ENCODE measurements at places on chromosomes 11 and 22.

GRCh38 chr11:27367881-27368280 is 4.9 kb upstream of the CCDC34 start:
- DNase-seq: no peak

- DNase-seq: no peak
Measured at GRCh38 chr11:104328512-104328907, 164.6 kb upstream of the PDGFD start.

DNA sequence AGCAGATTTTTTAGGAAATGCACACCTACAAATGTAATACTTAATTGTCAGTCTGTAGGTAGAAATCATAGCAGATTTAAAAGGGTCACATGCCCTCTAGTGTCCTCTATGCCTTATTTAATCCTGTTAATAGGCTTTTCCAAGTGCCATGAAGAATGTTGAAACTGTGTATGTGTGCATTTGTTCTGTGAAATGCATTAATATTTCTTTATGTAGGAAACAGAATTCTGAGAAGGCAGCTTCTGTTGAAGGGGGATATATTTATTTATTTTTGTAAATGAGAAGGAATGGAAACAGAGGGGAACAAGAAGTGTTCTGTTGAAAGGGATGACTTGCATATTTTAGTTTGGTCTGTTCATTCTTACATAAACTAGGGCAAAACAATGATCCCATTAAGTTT is 51.0 kb downstream of the SVIP start:
- no peak for DNase-seq

GRCh38 chr11:40338062-40338461 is 1121.4 kb downstream of the LRRC4C start:
- no peak for DNase-seq

- peak; percentile 36 for DNase-seq
Measured at GRCh38 chr11:79087238-79087960, 353.4 kb downstream of the TENM4 start.

- DNase-seq: no peak
Measured at GRCh38 chr11:79344753-79345294, 96.0 kb downstream of the TENM4 start.

GRCh38 chr11:34512840-34513681 is 533 bp downstream of the ELF5 start:
- DNase-seq: peak; percentile 8

- no peak for DNase-seq
Measured at GRCh38 chr11:127074151-127074761, 73.7 kb upstream of the KIRREL3 start.

DNA sequence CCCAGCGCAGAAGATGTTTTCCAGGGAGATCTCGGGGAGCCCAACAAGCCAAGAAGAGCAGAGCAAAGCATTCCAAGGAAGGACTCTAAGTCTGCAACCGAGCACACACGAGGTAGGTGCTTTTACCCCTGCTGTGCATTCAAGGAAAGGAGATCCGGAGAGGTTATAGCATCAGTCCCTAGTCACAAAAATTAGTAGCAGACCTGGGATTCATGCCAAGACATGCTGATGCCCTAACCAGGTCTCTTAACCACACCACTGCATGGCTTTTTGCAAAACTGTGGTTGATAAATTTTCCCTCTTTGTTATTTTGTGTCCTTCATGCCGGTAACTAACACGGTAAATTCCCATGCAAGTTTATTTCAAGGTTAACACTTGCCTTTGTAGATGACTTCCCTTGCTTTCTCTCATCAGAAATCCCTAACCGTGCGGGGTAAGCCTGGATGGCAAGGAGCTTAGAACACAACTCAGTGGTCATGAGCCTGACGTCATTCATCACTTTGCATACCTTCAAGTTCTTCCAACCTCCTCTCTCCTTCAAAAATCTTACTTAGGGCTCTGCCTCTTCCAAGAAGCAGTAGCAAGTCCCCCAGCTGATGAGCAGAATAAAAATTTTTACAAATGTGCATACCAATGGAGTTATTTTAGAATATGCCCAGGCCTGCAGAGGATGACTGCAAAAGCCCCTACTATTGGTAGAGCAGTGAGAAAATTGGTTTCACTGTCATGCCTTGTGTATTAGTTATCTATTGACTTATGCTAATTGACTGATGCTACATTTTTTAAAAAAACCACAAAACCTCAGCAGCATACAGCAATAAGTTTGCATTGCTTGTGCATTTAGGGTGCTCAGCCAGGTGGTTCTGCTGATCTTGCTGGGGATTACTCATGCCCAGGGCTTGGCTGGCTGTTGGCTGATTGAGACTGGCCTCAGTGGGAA is 465.1 kb downstream of the MN1 start:
- no peak for DNase-seq

- no peak for DNase-seq
Measured at GRCh38 chr22:22877523-22878210, 9.9 kb upstream of the IGLL5 start.

- DNase-seq: peak; percentile 20
Measured at GRCh38 chr22:39820256-39820655, 73.3 kb downstream of the ENTHD1 start.

- DNase-seq: no peak
Measured at GRCh38 chr22:35032571-35032970, 33.4 kb upstream of the ISX start.

DNA sequence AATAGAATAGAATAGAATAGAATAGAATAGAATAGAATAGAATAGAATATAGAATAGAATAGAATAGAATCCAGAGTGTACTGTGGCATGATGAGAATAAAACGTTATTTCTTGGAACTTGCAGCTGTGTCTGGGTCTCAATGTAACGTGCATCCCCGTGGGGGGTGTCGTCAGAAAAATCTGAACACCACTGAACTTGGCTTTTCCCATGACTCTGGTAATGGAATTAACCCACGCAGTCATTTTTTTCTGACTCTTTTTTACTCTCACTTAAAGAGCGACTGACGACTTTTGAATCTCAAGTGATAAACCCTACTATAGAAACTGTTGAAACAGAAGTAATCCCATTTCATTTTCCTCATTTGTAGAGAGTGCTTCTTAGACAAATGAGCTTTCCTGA is 92.4 kb upstream of the BID start:
- no peak for DNase-seq

GRCh38 chr11:120747850-120748814 is 236.6 kb downstream of the GRIK4 start:
- no peak for DNase-seq

- no peak for DNase-seq
Measured at GRCh38 chr11:125724125-125724524, 22.0 kb upstream of the PATE1 start.

- DNase-seq: no peak
Measured at GRCh38 chr11:116970485-116971292, 127.5 kb downstream of the SIK3 start.

- no peak for DNase-seq
Measured at GRCh38 chr11:114185436-114185835, 110.8 kb upstream of the NNMT start.

DNA sequence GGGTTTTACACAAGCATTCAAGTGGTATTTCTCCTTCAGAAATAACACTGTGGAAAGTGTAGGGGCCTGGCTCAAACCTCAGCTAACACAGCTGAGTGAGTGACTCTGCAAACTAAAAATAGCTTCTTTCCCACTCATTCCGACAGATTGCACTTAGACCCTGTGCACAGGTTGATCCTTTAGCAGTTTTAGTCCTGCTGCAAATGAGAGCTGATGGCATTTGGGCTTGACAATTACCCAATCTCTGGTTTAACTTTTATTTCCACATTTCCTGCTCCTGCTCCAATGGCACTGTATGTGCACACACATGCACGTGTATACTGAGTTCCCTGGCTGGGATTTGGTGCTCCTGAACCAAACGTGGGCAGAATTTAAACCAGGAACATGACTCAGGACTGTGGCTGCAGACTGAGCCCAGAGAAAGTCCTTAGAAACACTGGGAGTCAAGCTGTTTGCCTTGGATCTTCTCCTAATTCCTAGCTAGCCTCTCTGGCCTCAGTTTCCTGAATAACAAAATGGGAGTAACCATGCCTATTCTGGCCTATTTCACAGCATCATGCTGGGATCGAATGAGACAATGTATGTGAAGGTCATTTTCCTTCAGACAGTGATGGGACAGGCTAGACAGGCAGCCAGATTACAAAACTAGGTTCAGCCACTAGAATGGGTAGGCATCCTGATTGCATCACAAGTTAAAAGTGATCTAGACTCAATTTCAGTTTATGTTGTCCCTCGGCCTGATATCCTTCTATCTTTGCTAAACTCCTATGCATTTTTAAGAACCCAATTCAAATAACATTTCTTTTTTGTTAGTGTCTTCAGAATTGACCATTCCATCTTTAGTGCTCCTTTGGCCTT is 58.2 kb downstream of the SERGEF start:
- DNase-seq: no peak

- no peak for DNase-seq
Measured at GRCh38 chr22:28171115-28171514, 252.1 kb upstream of the PITPNB start.

GRCh38 chr11:122998727-122999366 is 17.2 kb upstream of the BSX start:
- DNase-seq: no peak

- no peak for DNase-seq
Measured at GRCh38 chr11:61364012-61364675, 2.0 kb downstream of the TMEM138 start.

- DNase-seq: no peak
Measured at GRCh38 chr22:39363751-39364515, 14.1 kb downstream of the SYNGR1 start.

GRCh38 chr11:61152816-61153592 is 8.2 kb downstream of the VPS37C start:
- no peak for DNase-seq

- no peak for DNase-seq
Measured at GRCh38 chr11:75627906-75628668, 40.8 kb downstream of the MAP6 start.

DNA sequence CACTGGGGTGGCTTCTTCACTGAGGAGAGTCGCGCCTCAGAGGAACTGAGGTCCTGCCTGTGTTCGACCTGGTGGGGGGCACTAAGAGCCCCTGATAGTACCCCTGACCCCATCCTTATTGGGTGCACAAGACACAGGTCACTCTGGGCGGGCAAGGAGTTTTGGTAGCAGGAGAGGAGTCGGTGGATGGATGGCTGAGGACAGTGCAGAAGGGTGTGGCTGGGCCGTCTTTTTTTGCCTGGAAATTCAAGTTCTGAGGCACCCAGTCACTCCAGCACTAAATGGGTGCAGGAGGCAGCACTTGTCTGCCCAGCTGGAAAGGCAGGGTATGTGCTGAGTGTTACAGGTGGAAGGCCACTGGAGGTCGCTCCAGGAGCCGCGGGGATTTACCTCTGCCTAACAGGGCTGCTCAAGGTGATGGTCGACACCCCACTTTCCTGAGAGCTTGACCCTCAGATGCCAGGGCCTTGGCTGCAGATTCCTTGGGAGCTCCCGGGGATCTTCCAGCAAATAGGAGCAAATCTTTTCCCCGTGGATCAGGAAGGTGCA is 960 bp downstream of the TSSC4 start:
- no peak for DNase-seq

DNA sequence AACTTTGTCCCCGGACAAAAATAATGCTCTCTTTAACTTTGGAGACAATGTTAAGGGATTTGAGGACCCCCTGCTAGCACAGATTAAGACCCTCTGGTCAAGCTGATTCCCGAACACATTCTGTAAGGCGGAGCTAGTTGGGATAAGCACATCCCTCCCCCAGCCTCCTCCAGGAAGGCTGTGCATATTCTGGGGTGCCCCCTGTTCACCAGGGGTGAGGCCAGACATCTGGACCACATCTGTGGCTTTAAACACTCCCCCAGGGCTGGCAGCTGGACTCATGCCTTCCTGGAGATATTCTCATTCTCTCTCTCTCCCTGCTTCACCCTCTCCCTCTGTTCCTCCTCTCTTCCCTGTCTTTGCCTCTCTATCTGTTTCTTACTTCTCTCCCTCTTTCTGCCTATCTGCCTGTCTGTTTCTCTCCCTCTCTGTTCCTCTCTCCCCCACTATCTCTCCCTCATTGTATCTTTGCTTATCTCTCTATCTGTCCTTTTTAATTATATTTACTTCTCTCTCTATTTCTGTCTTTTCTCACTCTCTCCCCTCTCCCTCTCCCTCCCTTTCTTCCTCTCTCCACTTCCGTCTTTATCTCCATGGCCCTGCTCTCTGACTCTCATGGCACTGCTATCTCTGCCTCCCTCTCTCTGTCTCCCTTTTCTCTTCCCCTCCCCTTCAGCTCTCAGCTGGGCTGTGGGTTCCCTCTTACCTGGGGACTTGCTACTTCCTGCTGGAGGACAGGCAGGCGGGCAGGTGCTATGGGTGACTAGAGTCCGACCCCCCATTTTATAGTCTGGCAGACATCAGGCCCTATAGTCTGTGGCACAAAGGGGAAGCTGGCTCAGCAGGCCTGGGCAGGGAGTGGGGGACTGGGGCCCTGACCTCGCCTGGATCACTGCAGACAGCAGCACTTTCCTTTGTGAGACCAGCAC is at the start of gene CRYBB1:
Gene CRYBB1 (minus strand): TSS at position 757 of the 929 bp plus-strand sequence. CDS start 1,708 bp downstream, outside the sequence.
- no peak for DNase-seq

DNA sequence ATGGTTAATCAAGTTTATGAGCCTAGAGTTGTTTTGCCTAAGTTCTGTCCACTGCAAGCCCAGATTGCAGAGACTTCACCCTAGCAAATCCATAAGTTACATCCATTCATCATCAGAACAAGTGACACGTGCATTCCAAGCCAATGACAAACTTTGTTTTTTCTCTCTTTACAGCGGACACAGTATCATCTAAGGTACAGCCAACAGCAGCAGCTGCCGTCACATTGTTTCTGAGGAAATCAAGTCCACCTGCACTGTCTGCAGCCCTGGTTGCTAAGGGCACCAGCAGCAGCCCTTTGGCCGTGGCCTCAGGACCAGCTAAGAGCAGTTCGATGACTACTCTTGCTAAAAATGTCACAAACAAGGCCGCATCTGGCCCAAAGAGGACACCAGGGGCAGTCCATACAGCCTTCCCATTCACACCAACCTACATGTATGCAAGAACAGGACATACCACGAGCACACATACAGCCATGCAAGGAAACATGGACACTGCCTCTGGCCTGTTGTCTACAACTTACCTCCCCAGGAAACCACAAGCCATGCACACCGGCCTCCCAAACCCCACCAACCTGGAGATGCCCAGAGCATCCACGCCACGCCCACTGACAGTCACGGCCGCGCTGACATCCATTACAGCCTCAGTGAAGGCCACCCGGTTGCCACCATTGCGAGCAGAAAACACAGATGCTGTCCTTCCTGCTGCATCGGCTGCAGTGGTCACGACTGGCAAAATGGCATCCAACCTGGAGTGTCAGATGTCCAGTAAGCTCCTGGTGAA is 155.8 kb downstream of the C11orf91 start:
- no peak for DNase-seq

DNA sequence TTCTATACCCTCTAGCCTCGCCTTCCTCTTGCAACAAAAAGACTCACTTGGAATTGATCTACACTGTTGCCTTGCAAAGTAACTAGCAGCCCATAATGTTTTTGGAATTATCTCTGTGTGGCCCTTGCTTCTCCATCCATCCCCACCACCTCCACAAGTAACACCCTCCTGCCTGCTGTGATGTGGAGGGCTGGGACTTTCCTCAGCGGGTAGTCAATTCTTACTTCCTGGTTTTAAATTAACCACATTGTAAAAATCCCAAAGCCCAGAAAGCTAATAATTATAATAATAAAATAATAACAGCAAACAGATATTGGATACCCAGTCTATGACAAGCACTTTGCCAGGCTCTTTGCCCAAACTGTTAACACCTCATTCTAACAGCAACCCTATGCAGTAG is 40.8 kb upstream of the GALNT18 start:
- no peak for DNase-seq

- peak; percentile 93 for DNase-seq
Measured at GRCh38 chr11:118619444-118620197, 12.2 kb downstream of the PHLDB1 start.

GRCh38 chr11:61141601-61142028 is 19.6 kb downstream of the VPS37C start:
- DNase-seq: no peak
